ENCODE measurements at places on chromosomes 1 and 21. TPM values are rescaled to one million over a fixed set of nuclear protein-coding genes. Genes with fewer than 3 reads are reported as not detected.

DNA sequence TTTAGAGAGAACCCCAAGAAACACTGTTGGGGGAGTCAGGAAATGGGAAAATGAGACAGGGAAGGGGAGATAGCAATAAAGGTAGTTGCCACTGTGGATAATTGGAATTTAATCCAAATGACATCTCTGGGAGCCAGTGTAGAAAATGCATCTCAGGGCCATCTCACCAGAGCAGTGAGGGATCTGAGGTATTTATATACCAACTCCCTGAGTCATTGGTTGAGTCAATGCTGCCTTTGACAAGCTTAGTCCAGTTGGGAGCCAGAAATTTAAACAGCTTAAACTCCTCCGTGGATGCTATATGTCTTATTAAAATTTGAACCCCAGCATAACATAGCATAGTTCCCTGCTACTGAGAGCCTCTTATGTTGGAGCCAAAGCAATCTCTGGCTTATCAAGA is 140.3 kb downstream of the SLC30A10 start:
- DNase-seq, result no peak

DNA sequence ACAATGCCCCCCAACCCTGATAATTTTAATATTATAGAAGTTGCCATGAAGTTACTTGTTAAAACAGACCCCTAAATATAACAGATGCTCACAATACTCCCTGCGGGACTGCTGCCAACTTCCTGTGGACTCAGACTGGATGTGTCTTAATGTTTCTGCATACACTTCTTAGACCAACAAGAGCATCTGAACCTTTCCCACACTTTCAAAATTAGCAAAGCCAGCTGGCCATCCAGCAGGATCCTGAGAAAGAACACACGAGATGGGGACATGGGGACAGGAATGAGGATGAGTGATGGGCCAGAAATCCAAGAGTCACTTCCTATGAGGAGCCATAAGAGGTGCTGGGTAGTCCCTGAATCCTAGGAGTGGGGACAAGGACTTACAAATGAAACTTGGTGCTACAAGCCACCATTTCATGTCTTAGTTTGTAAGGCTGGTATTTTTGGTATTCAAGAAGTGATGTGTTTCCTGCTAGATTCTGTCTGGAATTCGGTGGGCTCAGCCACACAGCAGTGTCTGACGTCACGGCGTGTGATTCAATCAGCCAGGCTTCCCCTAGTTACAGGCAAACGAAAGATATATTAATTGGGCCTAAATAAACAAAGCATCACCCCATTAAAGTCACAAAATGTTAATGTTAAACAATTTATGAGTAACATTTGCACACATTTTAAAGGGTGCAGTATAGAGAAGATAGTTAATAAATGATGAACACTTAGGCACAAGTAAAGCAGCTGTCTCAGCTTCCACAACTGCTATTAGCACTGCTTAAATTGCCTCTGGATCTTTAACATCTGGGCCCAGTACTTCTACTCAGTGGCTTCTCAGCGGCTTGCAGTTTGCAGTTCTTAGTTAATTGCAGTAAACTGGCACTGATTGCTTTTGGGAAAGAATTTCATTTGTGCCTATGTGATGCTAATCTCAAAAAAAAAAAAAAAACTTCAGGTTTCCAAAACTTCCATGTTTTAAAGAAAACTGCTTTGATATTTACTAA is 41.2 kb upstream of the RGS8 start:
- DNase-seq, result no peak

- no peak for DNase-seq
Observed at GRCh38 chr21:14366998-14367397, 15.9 kb downstream of the HSPA13 start.

DNA sequence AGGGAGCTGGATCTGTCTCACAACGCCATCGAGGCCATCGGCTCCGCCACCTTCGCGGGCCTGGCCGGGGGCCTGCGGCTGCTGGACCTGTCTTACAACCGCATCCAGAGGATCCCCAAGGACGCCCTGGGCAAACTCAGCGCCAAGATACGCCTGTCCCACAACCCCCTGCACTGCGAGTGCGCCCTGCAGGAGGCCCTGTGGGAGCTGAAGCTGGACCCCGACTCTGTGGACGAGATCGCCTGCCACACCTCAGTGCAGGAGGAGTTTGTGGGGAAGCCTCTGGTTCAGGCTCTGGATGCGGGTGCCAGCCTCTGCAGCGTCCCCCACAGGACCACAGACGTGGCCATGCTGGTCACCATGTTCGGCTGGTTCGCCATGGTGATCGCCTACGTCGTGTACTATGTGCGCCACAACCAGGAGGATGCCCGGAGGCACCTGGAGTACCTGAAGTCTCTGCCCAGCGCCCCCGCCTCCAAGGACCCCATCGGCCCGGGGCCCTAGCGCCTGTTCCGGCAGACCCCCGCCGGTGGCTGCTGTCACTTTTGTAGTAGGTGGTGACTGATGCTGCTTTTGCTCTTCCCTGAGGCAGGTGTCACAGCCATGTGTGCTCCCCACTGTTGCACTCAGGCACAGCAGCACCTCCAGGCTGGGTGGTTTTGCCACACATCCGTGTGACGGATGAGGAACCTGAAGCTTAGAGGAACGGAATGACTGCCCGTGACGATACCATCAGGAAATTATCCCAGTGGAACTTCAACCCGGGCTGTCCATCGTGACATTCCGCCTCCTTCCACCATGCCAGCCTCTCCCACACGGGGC is 1.8 kb downstream of the LRRC3 start:
- DNase-seq, result no peak

DNA sequence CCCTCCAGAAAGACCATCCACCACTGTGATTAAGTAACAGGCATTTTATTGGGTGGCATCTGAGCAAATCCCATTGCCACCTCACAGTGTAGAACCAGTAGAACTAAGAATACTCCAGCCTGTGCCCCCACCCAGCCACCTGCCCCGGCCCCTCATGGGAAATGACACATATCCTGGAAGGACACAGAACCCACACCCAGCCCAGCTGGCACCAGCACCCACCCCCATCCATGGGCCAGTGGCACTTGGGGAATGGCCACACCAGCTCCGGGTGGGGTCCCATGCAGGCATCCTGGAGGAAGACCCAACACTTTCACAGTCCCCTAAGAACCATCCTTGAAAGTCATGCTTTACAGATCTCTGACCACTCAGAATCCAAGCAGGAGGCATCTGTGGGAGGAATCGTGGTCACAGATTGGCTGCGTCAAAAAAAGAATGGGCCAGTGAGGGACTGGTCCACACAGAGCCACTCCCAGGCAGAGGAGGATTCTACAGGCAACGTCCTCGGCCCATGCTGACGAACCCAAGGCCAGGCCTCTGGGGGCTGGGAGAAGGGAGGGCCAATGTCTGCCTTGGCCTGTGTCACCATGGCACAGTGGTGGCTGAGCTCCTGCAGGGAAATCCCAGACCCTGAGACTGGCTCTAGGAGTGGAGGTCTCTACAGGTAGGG is 12.1 kb upstream of the TAS1R2 start:
- no peak for DNase-seq

GRCh38 chr1:189821833-189822232 is 655.8 kb downstream of the BRINP3 start:
- no peak for DNase-seq

GRCh38 chr21:35882791-35883240 is 177.5 kb downstream of the SETD4 start:
- peak; percentile 36 for DNase-seq

DNA sequence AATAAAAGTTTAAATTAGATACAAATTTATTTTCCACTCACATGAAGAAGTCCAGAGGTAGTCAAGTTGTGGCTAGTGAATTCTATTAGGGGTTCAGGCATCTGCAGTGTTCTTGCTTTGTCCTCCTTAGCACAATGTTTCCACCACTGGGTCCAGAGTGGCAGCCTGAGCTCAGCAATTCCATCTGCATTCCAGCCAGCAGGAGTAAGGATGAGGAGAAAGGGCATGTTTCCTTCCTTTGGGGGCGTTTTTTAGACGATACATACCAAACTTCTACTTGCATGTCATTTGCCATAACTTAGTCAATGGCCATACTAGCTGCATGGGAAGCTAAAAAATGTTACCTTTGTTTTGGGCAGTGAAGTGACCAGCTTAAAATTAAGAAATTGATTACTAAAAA is 98.5 kb upstream of the VANGL1 start:
- no peak for DNase-seq

DNA sequence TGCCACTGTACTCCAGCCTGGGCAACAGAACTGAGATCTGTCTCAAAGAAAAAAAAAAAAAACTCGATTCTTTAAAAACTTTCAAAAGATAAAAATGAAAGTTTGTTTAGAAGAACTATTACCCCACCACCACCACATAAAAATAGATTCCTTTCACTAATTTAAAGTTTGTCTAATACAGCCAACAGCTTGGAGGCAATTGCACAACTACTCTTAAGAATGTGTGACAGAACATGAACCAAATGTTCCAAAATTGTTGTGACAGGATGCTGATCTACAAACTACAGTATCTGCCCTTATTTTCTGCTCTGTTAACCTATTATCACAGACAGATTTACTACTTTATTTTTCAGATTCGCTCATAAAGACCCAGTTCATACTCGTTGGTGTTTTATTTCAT is 5.5 kb upstream of the TGFBR3 start:
- no peak for DNase-seq

DNA sequence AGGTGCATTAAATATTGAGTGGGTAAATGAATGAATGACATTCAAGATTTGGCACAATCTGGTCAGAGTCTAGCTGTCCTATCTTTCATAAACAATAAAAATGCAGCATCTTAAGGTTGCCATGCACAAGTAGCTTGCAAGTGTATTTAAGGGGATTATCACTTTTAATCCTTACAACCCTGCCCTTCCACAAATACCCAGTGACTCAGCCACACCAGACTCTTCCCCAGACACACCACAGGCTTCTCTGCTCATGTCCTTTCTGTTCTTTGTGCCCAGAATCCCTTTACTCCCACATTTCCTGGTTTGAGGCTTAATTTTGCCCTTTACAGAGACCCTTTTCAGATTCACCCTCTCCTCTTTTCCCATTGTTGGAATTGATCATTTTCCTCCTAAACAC is 59.8 kb downstream of the KIRREL1 start:
- DNase-seq, result no peak

DNA sequence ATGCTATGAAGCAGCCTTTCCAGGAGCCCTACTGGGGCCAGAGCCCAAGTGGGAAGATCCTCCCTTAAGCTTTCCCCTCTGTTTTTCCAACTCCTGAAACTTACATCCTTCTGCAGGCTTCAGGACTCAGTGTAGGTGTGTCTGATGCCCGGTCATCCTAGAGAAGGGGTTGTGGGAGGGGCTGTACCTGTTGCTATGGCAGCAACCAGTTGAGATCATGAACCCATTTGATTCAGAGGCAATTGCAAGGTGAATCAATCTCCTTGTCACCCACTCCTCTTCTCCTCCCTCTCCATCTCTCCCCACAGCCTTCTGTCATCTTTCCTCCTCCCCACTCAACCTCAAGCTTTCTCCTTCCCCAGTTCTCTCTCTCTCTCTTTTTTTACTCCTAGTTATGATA is 151.8 kb downstream of the CACNA1E start:
- no peak for DNase-seq

- DNase-seq, result peak; percentile 50
Observed at GRCh38 chr1:40309374-40310128, 7.5 kb downstream of the COL9A2 start.

GRCh38 chr1:218164930-218165700 is 120.0 kb upstream of the RRP15 start:
- DNase-seq, result no peak

DNA sequence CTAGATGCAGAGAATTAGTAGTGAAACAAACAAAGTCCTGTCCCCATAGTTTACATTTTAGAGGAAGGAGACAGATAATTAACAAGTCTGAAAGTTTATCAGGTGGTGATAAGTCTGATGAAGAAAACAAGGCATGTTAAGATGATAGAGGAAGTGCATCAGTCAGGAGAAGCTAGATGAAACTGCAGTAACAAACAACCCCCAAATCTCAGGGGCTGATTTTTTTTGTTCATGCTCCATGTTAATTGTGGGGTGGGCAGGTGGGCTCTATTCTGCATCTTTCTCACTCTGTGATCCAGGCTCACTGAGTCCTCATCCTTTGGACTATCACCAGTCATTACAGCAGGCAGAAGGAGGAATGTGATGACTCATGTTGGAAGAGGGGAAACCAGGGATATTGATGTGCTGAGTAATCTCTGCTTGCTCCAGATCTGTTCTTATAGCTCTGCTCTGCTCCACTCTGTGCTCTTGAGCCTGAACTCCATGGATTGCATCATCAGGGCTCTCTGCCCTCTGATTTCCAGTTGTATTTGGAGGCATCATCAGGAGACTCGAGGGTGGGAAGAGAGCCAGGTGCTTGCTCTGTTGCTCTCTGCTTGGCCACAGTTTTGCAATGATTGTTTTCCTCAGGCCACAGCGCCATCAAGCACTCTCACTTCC is 166.9 kb downstream of the IER5 start:
- peak; percentile 100 for DNase-seq

- DNase-seq, result no peak
Observed at GRCh38 chr1:32701421-32701911, 1.1 kb downstream of the SYNC start.

- DNase-seq, result no peak
Observed at GRCh38 chr1:43284065-43284464, 1.3 kb downstream of the C1orf210 start.

- DNase-seq, result no peak
Observed at GRCh38 chr1:19209439-19209989, 552 bp downstream of the UBR4 start.

GRCh38 chr1:47885062-47885830 is 111.9 kb downstream of the TRABD2B start:
- DNase-seq, result no peak

DNA sequence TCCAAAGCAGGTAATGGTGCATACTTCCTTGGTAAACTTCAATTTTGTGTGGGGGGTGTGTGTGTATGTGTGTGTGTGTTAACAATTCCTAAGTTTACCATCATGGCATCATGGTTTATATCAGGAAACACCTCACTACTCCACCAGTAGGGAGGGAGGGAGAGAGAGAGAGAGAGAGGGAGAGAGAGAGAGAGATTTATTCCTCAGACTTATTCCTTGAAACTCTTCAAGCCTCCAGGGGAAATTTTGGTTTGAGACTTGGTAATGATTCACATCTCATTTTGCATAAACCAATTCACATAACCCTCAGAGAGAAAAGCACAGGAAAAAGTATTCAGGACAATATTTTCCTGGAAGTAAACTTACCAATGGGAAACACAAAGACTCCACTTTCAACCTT is 115.0 kb downstream of the TTLL7 start:
- DNase-seq, result no peak

- DNase-seq, result no peak
Observed at GRCh38 chr1:16013908-16014258, 4.0 kb downstream of the HSPB7 start.

GRCh38 chr1:95084317-95085176 is 11.8 kb upstream of the ALG14 start:
- no peak for DNase-seq

Gene PIGK
- total RNA-seq, result 21.6 TPM

Gene OR2T11
- not detected for total RNA-seq

Gene ZBTB8A
- 4.4 TPM for total RNA-seq

Gene MIXL1
- not detected for total RNA-seq

Gene RAB25
- total RNA-seq, result 47.5 TPM

Gene PBX1
- total RNA-seq, result 4.4 TPM

Gene PPIH
- total RNA-seq, result 59.8 TPM

Gene SLC30A10
- not detected for total RNA-seq

Gene PSRC1
- total RNA-seq, result 56.6 TPM

Gene GSTM1
- total RNA-seq, result not detected

Gene SPRR2A
- 1.8 TPM for total RNA-seq

Gene RPL11
- 1,041 TPM for total RNA-seq

Data from epithelial cell of proximal tubule (primary cell).